ENCODE measurements at places on chromosomes 13 and 19. TPM values are rescaled to one million over a fixed set of nuclear protein-coding genes. Genes with fewer than 3 reads are reported as not detected.

The BRME1 gene
- total RNA-seq = 0.57 TPM

The PRR20C gene
- not detected for total RNA-seq

The CPT1C gene
- 12.2 TPM for total RNA-seq

The CDX2 gene
- 0.64 TPM for total RNA-seq

The CDC34 gene
- 103 TPM for total RNA-seq

The GFY gene
- 0.14 TPM for total RNA-seq

The PRR12 gene
- 24.2 TPM for total RNA-seq

The WDR62 gene
- 26.5 TPM for total RNA-seq

The NLRP9 gene
- not detected for total RNA-seq

The NXNL1 gene
- not detected for total RNA-seq

The SPACA4 gene
- total RNA-seq = not detected

The EFNA2 gene
- total RNA-seq = 0.95 TPM

The FDX2 gene
- total RNA-seq = 29.0 TPM

The ZNF121 gene
- total RNA-seq = 3.7 TPM

The TMPRSS9 gene
- not detected for total RNA-seq

The FGF21 gene
- not detected for total RNA-seq

The GIPR gene
- 3.5 TPM for total RNA-seq

The PCDH17 gene
- 0.13 TPM for total RNA-seq

The ANGPTL8 gene
- not detected for total RNA-seq

The NDUFA3 gene
- 230 TPM for total RNA-seq

The KLK3 gene
- total RNA-seq = not detected

The ZNF667 gene
- total RNA-seq = not detected

The ELANE gene
- total RNA-seq = not detected

The SMIM44 gene
- not detected for total RNA-seq

The ZNF536 gene
- total RNA-seq = not detected

The PALM3 gene
- total RNA-seq = 1.7 TPM

The SERP2 gene
- total RNA-seq = not detected

All from A549 treated with RU486 at 1 μM for 4 hours (cell line).